Activated CD4-positive, alpha-beta T cell treated with anti-CD3 and anti-CD28 coated beads for 1 hour (primary cell): ENCODE measurements at places on chromosomes 1 and 21.

DNA sequence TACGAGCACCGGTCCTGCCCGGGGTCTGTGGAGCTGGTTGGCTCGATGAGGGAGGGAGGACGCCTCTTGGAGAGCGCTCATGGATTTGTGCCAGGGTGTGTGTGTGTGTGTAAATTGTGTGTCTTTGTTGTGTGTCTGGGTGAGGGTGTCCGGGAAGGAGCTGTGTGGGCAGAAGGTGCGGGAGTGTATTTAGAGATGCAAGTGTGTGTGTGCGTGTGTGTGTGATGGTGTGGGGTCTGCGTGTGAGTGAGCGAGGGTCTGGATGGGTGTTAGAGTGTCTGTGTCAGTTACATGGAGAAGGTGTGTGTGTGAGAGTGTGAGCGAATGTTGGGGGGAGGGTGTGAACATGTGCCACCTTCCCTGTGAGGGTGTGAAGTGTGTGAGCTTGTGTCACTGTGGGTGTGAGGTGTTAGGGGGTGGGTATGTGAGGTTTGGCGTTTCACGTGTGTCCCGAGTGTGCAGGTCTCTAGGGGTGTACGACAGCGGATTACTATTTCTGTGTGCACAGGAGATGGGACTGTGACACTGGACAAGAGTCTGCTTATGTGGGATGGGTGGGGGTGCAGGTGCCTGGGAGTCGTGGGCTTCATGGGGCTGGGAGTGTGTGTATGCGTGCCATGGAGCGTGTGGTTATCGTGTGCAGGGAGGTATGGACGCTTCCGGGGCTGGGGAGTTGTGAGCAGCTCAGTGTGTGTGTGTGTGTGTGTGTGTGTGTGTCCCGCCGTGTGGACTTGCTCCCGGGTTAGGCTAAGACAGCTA lies 880 bp downstream of the IGSF21 start:
- no peak for DNase-seq

DNA sequence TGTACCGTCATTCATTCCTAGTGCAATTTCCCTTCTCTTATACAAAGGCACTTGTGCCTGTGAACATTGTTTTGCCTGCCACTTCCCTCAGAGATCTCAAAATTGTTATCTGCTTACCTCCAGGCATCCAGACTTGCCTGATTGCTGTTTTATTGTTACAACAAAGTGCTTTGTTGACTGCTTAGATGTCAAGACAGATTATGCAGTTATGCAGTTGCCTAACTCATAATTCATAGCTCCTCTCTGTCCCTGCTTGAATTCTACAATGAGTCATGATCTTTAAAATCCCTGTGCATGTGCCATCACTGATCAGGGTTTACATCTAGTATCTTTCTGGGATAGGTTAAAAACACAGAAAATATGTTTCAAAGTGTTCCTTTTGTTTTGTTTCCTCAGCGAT lies 24.5 kb downstream of the CXADR start:
- DNase-seq, result no peak

GRCh38 chr21:42571391-42572150 lies 57.9 kb downstream of the SLC37A1 start:
- DNase-seq, result no peak

DNA sequence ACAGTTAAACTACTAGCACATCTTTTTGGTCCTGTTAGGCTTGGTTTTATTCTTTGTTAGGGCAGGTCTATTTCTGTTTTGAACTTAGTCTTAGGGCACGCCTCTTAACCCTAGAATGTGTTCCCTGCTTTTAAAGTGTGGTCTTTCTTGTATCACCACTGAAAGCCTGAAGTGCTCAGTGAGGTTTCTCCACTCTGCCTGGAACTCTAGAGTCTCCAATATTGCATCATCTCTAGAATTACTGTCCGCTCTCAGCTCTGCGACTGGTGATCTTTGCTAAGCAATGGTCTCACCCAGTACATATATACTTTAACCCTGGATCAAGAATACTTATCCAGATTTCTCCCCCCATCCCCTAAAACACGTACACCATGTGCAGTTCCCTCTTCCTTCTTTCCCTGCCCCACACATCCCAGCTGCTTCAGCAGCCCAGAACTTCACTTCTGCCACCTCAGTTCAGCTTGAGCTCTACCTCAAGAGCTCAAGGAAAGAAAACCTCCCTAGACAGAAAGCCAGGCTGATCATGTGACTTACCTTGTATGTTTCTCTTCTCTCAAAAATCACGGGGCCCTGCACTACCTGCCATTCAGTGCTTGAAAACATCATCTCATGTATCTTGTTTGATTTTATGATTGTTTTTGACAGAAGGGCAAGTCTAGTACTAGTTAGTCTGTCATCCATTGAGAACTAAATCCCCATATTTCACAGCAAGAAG lies 59.9 kb downstream of the TENT5C start:
- no peak for DNase-seq

GRCh38 chr1:108000620-108001111 lies 35.7 kb upstream of the VAV3 start:
- DNase-seq, result no peak

- no peak for DNase-seq
These were observed 213.5 kb downstream of the LYPLAL1 start for GRCh38 chr1:219387211-219387610.

DNA sequence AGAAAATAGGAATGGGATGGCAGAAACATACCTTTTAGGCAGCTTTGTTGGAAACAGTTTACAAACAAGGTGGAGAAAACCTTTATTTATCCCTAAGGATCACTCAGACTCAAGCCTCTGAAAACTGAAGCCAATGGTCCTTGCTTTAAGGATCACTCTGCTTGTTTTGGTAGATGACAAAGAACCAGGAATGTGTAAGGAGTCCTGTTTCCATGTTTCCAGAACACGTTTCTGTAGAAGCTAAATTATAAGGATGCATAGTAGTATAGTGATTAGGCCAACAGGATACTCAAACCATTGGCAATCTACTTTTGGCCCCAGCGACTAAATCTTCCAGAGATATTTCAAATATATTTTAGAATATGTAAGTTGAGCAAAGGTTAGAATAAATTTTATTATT lies 149.1 kb upstream of the HP1BP3 start:
- DNase-seq, result no peak

- peak; percentile 12 for DNase-seq
These were observed 317.6 kb upstream of the PROX1 start for GRCh38 chr1:213669964-213670691.

- no peak for DNase-seq
These were observed 10.9 kb downstream of the ERRFI1 start for GRCh38 chr1:8015036-8015808.

GRCh38 chr1:50257940-50258685 lies 149.4 kb downstream of the ELAVL4 start:
- no peak for DNase-seq

DNA sequence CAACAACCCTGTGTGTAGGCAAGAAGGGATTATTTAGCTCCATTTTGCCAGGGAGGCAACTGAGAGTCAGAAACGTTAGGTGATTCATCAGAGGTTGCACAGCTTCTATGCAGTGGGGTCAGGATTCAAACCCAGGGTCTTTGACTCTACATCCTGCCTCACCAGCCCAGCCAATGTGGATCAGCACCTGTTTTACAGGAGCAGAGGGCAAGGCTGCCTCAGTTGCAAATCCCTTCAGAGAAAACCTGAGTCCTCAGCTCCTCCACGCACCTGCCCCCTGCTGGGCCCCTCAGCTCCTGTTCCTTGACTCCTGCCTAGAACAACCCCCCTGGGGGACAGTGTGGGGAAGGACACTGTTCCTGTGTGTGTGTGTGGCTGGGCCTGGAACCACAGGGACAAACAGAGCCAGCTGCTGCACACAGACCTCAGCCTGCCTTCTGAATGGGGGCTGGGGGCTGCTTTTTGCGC lies 61.6 kb downstream of the LRRN2 start:
- no peak for DNase-seq

DNA sequence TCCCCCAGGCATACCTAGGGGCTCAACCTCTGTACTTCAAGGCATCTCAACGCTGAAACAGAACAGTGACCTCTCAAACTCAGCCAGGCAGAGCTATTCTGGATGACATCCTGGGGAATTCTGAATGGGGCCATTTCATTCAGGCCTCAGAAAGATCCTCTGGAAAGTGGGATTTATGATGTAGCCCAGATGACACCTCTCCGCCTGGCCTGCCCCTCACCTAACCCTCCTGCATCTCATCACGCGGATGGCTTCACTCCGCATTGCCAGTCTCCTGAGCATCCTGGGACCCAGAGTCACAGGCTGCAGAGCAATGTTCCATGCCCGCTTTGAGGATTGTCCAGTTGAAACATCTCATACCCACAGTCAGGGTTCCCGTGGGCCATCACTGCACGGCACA lies 1.2 kb downstream of the SPATA46 start:
- no peak for DNase-seq
